ENCODE measurements at places on chromosomes 5 and 9. TPM values are rescaled to one million over a fixed set of nuclear protein-coding genes. Genes with fewer than 3 reads are reported as not detected.

The LRSAM1 gene
- 12.8 TPM for total RNA-seq

The GLRA1 gene
- total RNA-seq = not detected

The KYAT1 gene
- total RNA-seq = 19.3 TPM

The RASGEF1C gene
- total RNA-seq = not detected

The FOXI1 gene
- not detected for total RNA-seq

The ZNF474 gene
- total RNA-seq = not detected

The RAB3C gene
- not detected for total RNA-seq

The SPTAN1 gene
- 124 TPM for total RNA-seq

The ZBTB6 gene
- total RNA-seq = 6.5 TPM

The FUBP3 gene
- total RNA-seq = 24.4 TPM

The ISCA1 gene
- total RNA-seq = 22.8 TPM

The ZNF189 gene
- 5.7 TPM for total RNA-seq

Measured in hair follicular keratinocyte (primary cell).